Heart right ventricle (tissue), 16 donors: ENCODE measurements at places on chromosomes 7 and 10. TPM values are rescaled to one million over a fixed set of nuclear protein-coding genes. Genes with fewer than 3 reads are reported as not detected.

The PON1 gene
- not detected for total RNA-seq

The OPN1SW gene
- not detected for total RNA-seq

The AUTS2 gene
- 5.0 TPM for total RNA-seq

DNA sequence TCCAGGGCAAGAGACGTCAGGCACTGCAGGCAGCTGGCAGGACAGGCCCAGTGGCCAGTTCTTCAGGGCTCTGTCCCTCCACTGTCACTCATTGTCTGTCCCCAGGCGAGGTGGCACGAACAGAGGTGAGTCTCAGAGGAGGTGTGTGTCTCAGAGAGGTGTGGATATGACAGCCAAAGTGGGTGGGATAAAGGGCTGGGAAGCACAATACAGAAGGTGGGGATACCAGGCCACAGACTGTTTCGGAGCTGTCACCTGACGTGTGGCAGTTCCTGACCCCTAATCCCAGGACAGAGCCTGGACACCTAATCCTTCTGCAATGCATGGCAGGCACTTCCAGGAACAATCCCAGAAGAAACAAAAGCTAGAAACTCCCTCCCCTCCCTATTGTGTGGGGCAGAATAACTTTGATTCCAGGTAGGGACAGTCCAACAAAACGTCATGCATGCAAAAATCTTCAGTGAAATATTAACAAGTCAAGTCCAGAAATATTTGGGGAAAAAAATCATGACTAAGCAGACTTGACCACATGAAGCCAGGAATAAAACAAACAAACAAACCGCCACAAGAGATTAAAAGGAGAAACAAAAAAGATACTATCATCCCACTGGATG, 11.6 kb downstream of the KLRG2 start:
- no peak for DNase-seq

DNA sequence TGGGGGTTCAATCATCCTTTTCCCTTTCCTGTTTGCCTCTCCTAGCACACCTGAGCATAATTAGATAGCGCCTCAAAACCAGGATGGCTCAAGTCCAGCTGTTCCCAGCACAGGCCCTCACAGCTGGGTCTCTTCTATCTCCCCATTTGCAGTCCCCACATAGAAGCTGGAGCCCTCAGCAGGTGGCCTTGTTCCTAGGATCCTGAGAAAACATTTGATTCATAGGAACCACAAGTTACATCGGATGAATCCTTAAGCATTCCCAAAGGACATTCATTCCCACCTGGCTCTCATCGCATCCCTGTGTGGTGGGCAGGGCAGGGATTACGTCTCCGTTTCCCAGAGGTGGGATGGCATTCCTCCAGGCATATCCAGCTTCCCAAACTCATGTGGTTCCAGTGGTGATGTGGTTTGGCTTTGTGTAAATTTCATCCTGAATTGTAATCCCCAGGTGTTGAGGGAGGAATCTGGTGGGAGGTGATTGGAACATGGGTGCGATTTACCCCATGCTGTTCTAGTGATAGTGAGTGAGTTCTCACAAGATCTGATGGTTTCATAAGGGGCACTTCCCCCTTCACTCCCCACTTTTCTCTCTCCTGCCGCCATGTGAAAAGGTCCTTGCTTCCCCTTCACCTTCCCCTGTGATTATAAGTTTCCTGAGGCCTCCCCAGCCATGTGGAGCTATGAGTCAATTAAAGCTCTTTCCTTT, 49.8 kb upstream of the LEP start:
- DNase-seq: no peak

GRCh38 chr7:1781369-1781768, 111.3 kb downstream of the ELFN1 start:
- DNase-seq: no peak

DNA sequence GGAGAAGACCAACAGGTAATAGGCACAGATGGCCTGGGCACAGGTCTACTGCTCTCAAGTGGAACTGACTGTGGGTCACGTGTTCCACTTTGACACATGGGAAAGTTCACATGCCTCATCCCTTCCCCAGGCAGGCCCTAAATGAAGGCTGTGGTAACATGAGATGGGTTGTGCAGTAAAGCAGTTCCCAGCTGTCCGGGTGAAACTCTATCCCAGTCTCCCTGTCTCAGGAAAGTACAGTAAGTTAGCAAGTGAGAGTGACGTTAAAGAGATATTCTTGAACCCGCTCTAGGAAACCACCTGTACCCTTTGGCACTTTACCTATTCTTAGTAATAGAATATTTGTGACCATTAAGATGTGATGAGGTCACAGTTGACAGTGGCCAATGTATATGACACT, 343.7 kb upstream of the AOAH start:
- no peak for DNase-seq

DNA sequence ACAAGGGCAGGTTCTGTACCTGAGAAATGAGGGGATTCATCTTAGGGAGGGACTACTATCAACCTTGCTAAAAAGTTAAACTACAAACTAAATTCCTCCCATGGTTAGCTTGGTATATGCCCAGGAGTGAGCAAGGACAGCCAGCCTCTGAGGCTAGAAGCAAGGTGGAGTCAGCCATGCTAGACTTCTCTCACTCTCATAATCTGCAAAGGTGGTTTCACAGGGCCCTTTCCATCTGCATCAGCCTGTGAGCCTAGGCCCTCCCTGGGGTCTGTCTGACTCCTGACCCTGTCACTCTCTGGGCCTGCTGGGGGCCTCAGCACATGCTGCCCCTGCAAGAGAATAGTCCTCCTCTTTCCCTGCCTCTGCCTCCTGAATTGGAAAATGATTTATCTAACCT, 66.1 kb downstream of the ABCA13 start:
- no peak for DNase-seq

GRCh38 chr10:102407425-102408130, 11.0 kb downstream of the PSD start:
- DNase-seq: no peak

- no peak for DNase-seq
Observed at GRCh38 chr7:50068850-50069551, 24.0 kb downstream of the ZPBP start.
